ENCODE measurements at places on chromosomes 13 and 19.
A peak's percentile ranks its signal among the peaks of the same experiment; 100 is the strongest.

GRCh38 chr13:46181377-46181839 is 569 bp downstream of the LCP1 start:
- peak; percentile 57 for DNase-seq

- no peak for DNase-seq
Measured at GRCh38 chr13:107881362-107881761, 334.0 kb downstream of the LIG4 start.

- no peak for DNase-seq
Measured at GRCh38 chr13:41460074-41460465, 2.7 kb downstream of the RGCC start.

DNA sequence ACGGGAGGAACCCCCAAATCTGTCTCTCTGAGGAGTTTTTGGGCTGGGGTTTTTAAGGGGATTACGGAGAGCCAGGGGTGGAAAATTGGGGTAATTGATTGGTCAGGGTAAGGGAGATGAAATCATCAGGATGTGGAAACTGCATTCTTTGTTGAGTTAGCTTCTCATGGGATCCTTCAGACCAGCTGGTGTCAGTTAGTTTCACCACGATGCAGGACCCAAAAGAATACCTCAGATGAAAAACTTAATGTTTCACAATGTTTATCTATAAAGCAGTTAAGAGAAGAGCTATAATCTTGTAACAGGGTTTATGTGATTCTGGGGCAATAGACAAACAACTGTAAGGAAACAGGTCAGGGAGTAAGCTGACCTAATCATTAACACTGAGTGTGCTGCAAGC is 230.8 kb downstream of the POU4F1 start:
- no peak for DNase-seq

- no peak for DNase-seq
Measured at GRCh38 chr13:27670861-27671260, 49.2 kb downstream of the POLR1D start.

- DNase-seq: peak; percentile 66
Measured at GRCh38 chr13:71866335-71867130, 471 bp downstream of the DACH1 start.

DNA sequence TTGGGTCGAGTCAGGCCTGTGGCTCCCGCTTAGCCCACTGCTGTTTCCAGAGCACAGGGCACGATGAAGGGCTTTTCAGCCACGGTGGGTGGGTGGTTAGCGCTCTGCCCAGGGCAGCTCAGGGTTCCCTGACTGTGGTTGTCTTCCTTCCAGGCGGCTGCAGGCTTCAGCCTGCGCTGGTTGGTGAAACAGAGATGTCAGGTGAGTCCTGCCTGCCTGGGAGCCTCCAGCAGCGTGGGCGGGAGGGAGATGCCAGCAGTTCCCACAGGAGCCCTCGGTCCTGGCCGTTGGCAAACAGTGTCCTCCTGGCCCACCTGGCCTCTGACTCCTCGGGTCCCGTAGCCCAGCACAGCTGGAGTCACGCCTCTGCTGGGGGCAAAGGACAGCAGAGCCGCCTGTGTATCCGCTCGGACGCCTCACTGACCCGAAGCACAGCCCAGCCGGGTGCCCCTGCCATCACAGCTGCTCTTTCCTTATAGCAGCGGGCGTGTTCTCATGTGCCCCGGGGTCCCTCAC is 9.7 kb downstream of the ADAT3 start:
- DNase-seq: no peak

DNA sequence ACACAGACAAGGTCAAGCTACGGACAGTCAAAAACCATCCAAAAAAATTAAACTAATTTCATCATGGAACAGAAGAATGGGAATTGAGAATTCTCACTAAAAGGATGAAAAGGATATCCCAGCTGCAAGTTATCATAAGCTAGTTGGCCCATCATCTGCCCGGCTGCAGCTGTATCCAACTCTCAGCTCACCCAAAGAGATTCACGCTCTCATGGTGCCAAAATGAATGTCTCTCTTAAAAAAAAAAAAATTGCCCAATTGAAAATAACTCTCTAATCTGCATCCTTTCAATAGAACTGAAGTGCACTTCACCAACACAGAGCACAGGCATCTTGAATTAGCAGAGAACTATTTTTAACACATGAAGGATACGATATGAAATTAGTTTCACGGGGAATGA is 20.0 kb downstream of the ENOX1 start:
- DNase-seq: no peak

DNA sequence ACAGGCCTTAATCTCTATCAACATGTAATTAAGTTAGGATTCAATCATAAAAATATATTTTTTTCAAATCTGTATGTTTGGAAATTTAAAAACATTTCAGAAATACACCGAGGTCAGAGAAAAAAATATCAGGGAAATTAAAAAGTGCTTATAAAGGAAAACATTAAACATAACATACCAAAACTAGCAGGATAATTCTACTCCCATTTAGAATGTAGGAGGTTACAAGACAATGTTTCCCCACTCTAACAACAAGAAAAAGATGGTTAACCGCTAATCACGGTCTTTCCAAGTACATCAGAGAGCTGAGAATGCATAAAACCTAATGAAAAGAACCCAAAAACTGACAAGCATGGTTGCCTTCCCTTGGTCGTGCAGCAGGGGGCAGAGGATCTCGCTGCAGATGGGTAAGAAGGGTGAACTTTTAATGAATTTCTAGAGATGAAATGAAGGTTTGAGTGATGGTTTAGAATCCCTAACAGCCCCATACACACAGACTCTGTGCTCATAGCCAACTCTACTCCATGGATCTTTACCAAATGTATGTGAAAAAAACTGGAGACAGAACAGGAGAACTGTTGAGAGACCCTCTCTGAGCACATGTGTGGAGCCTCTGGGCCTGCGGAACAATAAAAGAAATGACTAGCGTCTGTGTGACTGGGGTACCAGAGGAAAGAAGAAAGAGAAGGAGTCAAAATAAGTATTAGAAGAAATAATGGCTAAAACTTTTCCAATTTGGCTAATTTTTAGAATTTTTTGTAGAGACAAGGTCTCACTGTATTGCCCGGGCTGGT is 51.3 kb upstream of the LSM14A start:
- peak; percentile 75 for DNase-seq

DNA sequence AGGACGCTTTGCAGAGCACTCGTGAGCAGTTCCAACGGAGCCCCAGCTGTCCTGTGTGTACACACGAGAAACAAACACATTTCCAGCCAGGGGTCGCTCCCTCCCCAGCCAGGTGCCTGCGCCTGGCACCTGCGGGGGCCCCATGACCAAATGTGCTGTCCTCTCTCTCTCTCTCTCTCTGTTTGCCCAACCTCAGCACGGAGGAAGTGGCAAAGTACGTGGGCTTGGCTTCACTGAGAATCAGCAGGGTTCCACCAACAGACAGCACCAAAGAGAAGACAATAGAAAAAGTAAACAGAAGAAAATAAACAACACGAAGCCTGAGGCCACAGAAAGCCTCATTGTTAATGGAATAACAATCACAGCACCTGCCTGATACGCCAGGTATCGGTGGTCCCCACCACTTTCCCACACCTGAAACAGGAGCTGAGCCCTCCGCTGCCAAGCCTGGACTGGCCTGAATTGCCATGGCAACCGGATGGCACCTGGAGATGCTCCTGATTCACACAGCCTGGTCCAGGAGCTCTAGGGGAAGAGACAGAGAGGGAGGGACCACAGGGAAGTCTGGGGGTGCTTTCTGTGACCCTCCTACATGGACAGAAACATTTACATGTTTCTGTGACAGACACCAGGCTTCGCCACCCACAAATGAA is 103.9 kb upstream of the CACNA1A start:
- DNase-seq: no peak

- DNase-seq: no peak
Measured at GRCh38 chr19:5937550-5937949, 23.5 kb downstream of the CAPS start.

GRCh38 chr19:33100894-33101644 is 20.1 kb downstream of the GPATCH1 start:
- no peak for DNase-seq

- no peak for DNase-seq
Measured at GRCh38 chr13:99407906-99408702, 93.2 kb upstream of the TM9SF2 start.

DNA sequence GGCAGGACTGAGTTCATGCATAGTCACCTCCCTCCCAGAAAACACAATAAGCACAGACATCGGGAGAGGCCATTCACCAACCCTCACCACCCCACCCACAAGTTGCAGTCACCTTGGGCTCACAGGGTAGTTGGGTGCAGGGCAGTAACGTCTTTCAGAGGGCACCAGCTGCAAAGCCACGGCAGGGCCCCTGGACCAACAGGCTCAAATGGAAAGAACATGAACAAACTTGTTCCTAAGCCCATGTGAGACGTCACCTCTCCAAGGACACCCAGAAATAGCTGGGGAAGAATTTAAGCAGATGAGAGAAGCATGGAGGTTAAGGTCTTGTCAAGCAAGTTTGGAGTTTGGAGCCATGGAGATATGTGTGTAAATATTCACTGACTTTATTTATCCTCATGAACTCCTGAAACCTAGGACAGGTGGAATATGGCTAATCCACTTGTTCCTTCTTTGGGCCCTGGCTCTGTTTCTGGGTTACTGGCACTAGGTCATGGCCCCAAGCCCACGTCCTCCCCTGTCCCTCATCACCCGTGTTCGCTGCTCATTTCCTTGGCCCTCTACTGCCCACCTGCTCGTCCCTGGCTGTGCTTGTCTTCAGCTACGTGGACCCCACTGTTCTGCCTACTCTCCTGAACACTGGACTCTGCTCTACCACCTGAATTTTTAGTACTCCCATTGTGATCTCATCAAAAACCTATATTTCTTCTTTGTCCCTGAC is 40.4 kb downstream of the SACS start:
- DNase-seq: no peak

DNA sequence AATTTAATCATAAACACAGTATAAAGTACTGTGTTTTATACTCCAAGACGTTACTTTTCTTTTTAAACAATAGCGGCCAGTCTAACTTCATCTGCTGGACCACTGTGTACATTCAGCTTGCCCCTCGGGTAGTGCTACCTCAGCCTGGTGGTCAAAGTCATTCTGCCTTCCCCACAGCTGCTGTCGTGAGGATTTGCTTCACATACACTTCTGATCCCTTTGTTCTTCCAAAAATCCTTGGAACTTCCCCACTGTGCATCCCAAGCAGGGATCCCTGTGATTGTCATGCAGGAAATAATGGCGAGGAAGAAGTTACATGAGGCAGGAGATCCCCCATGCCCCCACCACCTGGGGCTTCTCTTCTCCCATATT is 234.9 kb upstream of the STARD13 start:
- no peak for DNase-seq

DNA sequence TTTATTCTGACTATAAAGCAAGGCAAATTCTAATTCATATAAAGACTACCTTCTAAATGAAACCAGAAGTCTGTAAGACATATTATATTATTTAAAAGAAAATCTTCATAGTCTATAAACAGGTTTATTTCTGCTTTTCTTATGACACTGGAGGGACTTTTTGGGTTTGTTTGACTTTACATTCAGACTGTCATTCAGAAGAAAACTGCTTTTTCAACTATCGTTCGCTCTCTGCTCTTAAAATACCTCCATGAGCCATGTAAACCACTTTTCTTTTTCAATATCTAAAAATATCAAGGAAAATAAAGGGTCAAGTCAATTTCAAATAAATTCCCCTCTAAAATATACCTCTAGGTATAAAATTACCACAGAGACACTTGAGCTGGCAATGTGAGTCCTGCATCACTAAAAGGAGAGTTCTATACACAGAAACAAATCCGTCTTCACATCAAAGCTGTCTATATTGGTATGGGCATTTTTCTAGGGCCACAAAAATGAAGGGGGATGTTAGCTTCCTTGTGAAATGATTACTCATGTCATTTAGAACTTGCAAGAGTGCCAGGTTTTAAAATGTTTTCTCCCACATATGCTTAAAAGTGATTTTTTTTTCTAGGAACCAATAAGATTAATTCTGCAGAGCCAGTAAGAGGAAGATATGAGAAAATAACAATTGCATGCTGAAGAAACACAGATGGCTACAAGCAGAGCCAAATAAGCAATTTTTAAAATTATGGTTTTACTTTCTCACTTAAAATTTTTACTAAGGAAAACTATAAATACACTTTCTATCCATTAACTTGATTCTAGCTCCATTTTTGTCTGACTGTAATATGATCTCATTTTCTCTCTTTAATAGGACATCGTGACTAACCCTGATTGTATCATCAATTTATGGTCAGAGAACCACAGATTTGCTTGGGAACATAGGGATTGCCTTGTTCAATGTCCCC is 181.8 kb downstream of the TBC1D4 start:
- DNase-seq: no peak

GRCh38 chr13:98781905-98782304 is 29.4 kb upstream of the SLC15A1 start:
- DNase-seq: no peak

DNA sequence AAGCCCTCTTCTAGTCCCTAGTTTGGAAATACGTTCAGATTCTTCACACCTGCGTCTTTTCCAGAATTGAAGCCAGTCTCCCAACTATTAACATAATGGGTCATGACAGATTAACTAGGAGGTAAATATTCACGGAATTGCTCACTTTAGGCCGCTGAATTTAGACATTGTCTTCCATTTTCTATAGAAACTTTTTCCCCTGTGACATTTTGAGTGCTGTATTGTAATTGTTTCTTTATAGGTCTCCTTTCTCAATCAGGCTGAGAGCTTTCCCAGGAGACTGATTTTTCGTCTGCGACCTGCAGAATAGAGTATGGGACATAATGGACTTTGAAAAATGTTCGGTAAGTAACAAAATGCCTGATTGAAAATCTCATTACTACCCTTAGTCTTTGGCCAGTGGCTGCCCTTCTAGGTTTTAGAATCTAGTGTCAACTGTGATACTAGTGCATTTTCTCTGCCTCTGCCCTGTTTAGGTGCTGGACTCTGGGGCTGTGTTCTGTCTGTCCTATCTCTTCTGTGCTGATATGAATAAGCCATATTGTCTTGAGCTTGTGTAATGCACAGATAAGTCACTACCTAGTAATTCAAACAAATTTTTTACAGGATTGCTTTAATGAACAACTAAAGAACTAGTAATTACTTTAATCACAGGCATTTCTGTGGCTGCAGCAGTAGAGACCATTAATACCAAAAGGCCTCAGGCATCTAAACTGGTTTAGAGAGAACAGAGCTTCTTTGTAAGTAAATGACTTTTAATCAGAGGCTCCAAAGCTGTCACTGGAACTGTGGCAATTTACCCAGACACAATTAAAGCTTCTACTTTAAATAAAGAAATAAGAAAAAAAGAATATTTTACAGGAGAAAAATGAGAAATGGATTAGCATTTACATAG is 122.4 kb upstream of the FREM2 start:
- DNase-seq: no peak

DNA sequence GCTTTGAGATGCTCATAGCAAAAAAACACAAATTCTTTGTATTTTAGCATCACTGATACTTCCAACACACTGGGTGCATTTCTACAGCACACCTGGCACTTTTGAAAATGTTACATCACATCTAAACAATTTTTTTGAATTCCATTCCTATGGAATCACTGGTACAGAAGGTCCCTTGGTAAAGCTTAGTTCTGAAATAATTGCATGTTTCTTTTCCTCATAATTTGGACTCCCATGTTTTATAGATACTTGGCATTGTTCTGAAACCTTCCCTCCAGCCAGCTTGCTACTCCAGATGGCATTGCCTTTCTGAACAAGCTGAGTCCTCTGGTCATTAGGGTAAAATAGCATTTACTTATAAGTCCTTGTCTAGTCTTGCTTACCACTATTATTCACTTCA is 481.3 kb upstream of the GPC6 start:
- no peak for DNase-seq

- DNase-seq: no peak
Measured at GRCh38 chr13:110265682-110266430, 41.1 kb downstream of the COL4A1 start.
